Activated T-cell treated with anti-CD3 and anti-CD28 coated beads, Interleukin-2, amount 50 U/mL, for 4 hours (primary cell): ENCODE measurements at places on chromosomes 11 and 22.

DNA sequence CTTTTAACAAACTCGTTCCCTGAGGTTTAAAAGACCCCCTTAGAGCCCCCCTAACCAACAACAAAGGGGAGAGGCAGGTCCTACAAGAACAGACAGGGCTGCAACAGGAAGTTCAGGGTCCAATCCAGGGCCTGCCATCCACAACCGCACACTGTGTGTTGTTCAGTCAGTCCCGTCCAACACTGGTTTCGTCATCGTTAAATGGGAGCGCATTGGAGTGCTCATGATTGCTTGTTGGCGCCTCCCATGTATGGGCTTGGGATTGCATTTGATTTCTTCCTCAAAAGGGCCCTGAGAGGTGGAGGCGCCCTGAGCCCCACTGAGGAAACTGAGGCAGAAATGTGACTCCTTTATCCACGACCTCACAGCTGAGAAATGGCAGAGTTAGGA is 174.1 kb downstream of the MN1 start:
- no peak for DNase-seq

DNA sequence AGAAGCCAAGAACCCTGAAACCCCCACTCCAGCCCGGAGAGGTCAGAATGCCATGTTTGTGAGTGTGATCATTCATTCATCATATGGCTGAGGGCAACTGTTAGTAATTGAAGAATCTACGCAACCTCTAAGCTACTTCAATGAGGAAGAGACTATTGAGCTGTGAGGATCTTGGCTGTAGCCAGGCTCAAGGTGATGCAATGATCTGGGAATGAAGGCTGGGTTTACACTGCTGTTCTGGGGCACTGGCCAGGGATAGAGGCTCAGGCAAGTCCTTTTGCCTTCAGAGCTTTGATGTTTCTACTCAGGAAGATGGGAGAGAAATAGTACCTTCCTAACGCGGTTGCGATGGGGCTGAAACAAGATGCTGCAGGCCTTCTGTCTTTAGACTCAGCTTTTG is 12.9 kb downstream of the CRYBB2 start:
- no peak for DNase-seq

DNA sequence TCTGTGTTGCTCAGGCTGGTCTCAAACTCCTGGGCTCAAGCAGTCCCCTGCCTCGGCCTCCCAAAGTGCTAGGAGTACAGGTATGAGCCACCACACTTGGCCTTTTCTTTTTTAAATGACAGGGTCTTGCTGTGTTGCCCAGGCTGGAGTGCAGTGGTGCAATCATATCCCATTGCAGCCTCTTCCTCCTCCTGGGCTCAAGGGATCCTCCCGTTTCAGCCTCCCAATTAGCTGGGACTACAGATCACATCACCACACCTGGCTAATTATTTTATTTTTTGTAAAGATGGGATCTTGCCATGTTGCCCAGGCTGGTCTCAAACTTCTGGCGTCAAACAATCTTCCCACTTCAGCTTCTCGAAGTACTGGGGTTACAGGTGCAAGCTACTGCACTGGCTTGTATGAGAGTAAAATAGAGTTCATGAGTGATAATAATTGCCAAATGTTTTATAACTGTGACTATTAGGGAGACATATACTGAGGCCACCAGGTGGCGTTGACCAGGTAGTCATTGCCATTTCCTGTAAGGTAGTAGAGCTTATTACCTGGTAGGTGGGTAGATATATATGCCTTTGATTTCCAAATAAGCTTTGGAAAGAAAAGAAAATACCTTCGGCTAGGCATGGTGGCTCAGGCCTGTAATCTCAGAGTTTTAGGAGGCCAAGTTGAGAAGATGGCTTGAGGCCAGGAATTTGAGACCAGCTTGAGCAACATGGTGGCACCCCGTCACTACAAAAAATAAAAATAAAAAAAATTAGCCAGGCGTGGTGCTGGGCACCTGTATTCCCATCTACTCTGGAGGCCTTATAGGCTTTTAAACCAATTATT is 5.4 kb downstream of the FDX1 start:
- DNase-seq = no peak

GRCh38 chr22:20524004-20524481 is 16.6 kb downstream of the MED15 start:
- DNase-seq = no peak

DNA sequence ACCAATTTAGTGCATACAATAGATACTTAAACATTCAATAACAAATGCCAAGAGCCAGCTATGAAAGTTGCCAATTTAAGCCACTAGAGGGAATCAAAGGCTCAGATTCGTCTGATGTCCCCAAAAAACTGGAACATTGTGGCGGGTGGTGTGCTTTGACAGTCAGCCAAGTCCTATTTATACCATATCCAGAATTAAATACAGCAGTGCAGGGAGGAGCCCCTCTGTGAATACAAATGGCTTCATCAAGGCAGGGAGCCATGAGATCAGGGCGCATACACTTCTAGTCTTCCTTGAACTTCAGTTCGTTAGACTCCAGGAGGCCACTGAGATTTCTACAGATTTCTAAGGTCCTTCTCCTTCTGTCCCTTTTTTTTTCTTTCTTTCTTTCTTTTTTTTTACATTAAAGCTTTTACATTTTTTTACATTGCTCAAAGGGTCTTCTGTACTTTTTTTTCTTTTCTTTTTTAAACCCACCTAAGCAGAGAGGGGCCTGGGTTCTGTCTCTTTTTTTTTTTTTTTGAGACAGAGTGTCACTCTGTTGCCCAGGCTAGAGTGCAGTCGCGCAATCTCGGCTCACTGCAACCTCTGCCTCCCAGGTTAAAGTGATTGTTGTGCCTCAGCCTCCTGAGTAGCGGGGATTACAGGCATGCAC is 41.5 kb upstream of the HSPA8 start:
- DNase-seq = peak; percentile 10

GRCh38 chr22:35540595-35541253 is at the start of gene RASD2:
TSS of gene RASD2 (plus strand) at chr22:35540831. CDS start at chr22:35546810, 5,979 bp downstream.
- DNase-seq = peak; percentile 15

GRCh38 chr11:80118073-80118472 is 677.2 kb upstream of the TENM4 start:
- no peak for DNase-seq

DNA sequence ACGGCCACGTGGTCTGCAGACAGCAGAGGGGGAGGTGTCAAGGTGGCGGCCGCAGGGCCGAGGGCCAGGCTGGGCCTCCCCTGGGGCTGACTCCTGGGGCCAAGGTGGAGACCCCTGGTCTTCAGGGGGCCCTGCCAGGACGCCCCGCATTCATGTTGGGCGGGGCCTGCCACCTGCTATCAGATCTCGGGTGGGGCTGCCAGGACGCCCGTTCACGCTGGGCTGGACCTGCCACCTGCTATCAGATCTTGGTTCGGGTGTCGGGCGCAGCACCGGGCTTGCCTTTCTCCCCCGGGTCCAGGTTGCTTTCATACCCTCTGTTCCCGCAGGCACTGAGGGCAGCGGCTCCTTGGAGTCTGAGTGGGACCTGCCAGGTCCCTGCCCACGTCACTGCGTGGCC is 16.1 kb upstream of the MAPK11 start:
- no peak for DNase-seq

DNA sequence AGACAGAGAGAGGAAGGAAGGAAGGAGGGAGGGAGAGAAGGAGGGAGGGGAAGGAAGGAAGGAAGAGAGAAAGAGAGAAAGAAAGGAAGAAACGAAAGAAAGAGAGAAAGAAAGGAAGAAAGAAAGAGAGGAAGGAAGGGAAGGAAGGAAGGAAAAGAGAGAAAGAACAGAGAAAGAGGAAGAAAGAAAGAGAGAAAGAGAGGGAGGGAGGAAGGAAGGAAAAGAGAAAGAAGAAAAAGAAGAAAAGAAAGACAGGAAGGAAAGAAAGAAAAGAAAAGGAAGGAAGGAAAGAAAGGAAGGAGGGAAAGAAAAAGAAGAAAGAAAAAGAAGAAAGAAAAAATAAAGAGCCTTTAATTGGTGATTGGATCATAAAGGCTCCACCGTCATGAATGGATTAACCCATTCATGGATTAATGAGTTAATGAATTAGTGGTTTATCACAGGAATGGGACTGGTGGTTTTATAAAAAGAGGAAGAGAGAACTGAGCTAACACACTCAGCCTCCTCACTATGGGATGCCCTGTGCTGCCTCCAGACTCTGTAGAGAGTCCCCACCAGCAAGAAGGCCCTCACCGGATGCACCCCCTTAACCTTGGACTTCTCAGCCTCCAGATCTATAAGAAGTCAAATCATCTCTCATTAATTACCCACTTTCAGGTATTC is 9.0 kb upstream of the PLAAT2 start:
- no peak for DNase-seq

DNA sequence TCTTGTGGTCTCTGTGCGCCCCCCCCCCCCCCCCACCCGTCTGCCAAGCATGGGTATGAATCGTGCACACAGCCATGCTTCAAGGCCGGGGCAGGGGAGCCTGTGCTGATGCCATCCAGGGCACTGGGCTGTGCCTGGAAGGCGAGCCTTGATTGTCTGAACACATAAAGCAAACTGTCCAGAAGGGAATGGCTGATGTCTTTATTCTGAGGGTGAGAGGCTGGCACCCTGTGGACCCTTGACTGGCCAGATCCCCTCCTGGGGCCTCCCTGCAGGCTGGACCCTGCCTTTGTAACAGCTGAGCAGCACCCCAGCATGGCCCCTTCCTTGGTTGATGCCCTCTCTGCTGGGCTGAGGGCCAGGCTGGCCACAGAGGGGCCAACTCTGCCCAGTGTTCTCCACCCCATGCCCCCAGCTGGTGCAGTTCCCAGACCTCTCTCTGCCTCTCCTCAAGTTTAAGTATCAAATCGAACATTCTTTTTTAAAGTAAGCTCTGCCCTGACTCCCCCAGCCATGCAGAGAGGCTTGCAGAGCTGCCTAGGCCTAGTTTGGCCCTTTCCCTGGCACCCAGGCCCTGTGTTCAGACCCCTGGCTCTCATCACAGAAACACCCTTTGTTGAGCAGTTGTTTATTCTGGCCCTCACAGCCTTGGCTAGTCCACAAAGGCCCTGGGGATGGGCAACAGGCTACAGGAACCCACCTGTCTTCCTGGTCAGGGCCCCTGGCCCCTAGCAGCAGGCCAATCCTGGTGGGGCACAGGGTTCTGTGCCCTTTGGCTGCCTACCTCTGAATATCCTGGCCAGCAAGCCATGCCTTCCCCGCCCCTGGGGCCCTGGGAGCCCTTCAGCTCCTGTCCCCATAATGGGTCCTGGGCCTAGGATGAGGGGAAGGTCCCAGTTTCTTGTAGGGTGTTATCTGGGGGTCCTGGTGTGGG is 3.9 kb upstream of the RANBP1 start:
- no peak for DNase-seq

DNA sequence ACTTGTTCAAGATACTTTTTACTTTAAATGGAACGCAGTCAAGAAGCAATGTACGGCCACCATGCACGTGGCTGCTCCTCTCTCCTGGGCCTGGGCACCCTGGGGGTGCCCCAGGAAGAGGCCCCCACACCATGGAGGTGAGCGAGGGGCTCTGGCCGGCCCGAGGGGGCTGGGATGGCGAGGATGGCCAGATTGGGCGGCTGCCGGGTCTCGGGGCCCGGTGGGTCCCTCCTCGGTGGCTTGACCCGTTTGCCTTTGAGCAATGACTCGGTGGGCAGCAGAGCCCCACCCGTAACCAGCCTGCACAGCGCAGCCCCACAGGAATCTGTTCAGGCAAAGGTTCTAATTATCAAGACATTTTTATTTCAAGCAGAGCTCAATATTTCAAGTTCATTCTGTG is 167.4 kb downstream of the BRD1 start:
- peak; percentile 1 for DNase-seq

DNA sequence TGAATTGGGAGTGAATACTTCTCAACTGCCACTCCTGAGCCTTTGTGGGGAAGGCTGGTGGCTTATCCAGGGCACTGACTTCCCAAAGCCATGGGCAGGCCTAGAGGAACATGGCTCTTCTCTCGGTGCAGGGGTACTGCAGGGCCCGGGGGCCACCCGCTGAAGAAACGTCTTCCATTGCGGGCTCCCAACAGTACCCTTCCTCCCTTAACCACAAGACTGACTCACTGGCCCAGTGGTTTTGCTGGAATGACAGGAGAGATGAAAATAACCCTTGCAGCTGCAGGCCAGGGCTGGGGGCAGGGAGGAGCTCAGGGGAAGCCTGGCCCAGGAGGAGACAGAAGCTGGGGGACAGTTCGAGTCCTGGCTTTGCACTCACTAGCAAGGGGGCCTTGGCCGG is 13.5 kb downstream of the TXN2 start:
- DNase-seq = no peak

GRCh38 chr11:61971248-61972111 is 4.0 kb upstream of the FTH1 start:
- no peak for DNase-seq

- no peak for DNase-seq
These were observed 194.4 kb upstream of the PGR start for GRCh38 chr11:101323997-101324396.

GRCh38 chr11:111367411-111368284 is 11.4 kb downstream of the POU2AF1 start:
- no peak for DNase-seq

DNA sequence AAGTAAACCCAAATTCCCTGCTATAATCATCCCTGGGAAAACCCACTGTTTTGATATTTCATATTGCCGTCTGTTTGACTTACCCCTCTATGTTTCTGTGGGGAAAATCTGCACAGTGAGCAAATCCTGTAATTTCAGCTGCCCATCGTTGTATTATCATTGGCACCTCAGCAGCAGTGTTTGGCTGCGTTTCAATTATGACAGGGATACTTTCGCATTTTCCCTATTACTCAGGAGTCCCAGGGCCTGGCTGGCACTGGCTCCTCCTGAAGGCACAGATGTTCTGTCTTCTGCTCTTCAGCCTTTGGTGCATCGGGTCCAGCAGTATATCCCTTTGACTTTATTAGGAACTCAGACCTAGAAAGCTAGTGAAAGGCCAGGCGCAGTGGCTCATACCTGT is 12.2 kb upstream of the MMP12 start:
- no peak for DNase-seq

GRCh38 chr11:63906585-63906984 is 10.4 kb downstream of the RCOR2 start:
- peak; percentile 51 for DNase-seq

- peak; percentile 50 for DNase-seq
These were observed 13.7 kb downstream of the MFNG start for GRCh38 chr22:37472418-37473006.

GRCh38 chr11:280706-281485 is 2.7 kb downstream of the NLRP6 start:
- no peak for DNase-seq

- no peak for DNase-seq
These were observed 15.3 kb upstream of the FAM83F start for GRCh38 chr22:39979458-39979857.

- no peak for DNase-seq
These were observed 343.6 kb upstream of the MTNR1B start for GRCh38 chr11:92625894-92626293.
